Activated CD4-positive, alpha-beta T cell treated with anti-CD3 and anti-CD28 coated beads, Interleukin-2, amount 10 ng/mL, durations not matched to agents 7 days and 5 days (primary cell): ENCODE measurements at places on chromosomes 12 and 14. TPM values are rescaled to one million over a fixed set of nuclear protein-coding genes. Genes with fewer than 3 reads are reported as not detected.

DNA sequence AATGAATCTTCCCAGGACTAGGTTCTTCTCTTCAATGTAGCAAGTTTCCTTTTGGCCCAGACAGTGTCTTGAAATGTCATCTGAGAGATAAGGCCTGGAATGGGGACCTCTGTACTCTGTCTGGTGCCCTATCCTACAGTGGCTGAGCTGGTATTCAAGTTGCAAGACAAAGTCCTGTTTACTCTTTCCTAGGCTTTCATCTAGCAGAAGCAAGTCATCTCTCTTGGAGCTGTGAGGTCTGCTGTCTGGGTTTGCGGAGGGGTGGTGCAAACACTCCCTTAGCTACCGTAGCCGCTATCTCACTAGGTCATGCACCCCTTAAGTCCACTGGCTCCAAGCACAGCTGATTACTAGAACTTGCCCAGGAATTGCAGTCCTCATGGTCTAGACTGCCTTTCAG lies 149.7 kb upstream of the SLC16A7 start:
- no peak for DNase-seq

GRCh38 chr14:37746140-37746832 lies 150.9 kb downstream of the TTC6 start:
- DNase-seq: no peak

DNA sequence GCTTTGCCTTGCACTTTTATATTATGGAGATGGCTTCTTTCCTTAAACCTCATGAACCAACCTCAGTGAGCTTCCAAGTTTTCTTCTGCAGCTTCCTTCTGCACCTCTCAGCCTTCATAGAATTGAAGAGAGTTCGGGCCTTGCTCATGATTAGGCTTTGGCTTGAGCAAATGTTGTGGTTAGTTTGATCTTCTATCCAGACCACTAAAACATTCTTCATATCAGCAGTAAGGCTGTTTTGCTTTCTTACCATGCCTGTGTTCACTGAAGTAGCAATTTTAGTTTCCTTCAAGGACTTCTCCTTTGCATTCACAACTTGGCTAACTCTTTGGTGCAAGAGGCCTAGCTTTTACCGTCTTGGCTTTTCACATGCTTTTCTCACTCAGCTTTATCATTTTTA lies 125.4 kb downstream of the SNAPC1 start:
- DNase-seq: no peak

DNA sequence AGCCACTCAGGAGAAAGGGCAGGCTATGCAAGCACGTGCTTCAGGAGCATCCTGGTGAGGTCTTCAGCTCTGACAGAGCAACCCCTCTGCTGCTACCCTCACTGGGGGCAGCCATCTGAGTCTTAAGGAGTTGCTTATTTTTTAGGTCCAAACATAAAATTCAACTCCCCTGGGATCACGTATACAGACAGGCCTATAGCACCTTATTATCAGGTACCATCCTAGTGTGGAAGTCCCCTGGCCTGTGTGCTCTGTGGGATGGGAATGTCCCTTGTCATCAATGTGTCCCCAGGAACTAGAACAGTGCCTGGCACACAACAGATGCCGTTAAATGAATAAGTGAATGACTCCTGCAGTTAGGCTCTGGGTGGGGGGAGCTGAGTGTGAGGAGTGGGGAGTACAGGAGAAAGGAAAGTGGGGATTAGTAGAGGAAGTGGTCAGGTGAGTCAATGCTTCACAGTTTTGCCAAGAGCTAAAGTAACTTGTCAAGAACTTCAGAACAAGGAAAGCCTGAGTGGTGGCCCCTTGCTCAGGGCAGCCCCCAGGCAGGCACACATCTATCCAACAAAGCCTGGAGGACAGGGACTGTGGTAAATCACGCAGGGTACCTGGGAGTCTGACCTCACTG lies 33.5 kb downstream of the DAD1 start:
- DNase-seq: peak; percentile 61

- no peak for DNase-seq
Measured at GRCh38 chr12:131831635-131832041, 3.4 kb downstream of the MMP17 start.

KLRD1 gene
- 0.27 TPM for total RNA-seq

IL22 gene
- 0.69 TPM for total RNA-seq

GRCh38 chr12:83349907-83350611 lies 663.4 kb downstream of the TMTC2 start:
- no peak for DNase-seq

HRK gene
- not detected for total RNA-seq

DNA sequence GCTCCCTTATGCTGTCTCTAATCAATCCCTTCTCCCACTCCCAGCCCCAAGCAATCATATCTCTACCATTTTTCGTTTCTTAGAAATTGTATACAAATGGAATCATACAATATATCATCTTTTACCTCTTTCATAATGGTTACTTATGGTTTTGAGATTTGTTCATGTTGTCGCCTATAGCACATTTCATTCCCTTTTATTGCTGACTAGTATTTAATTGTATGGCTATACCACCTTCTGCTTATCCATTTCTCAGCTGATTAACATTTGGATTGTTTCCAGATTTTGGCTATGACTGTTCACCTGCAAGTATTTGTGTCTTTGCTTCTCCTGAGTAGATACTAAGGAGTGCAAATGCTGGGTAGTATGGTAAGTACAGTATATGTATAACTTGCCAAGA lies 36.7 kb upstream of the GRIN2B start:
- DNase-seq: no peak

MIP gene
- total RNA-seq: not detected

LRRC10 gene
- total RNA-seq: not detected

KLRG1 gene
- total RNA-seq: 3.0 TPM

DNA sequence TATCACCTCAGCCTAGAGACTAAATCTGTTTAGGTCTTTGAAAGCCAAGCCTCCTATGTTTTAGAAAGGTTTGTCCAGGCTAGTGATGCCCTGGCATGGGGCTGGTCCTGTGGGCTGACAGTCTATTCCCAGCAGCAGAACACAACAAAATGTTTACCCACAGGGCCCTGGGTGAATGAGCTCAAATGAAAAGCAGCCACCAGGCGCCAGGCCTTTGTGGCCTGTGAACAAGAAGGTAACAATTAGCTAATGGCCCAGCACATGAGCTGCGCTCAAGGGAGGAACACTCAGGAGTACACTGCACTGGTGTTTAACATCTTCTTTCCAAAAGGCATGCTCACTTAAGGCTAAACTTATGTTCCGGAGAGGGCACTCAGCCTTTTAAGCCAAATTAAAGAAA lies 202.2 kb downstream of the MON2 start:
- no peak for DNase-seq

DNA sequence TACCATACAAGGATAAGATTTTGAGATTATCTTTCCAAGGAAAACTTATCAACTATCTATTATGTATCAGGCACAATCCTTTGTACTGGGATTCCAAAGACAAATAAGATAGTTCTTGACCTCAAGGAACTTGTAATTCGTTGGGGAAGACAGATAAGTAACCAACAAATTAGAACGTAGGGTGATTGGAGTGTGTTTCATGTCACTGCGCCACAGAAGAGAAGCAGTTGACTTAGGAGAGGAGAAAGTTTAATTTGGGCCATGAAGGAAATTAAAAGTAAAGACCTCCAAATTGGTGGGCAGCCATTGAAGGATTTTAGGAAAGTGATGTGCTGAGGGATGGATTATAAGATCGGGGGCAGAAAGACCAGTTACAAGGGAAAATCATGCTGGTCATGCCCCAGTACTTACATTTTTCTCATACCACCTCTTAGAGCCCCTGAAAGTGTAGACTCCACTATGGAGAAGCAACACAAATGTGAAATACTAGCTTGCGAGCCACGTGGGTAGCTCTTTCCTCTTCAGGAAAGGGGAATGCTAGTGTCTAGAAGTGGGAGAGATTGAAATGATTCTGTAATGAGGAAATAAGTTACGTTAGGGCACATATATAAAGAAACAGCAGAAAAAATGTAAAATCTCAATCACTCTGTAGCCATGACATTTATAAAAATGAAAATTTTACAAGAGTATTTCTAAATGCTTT lies 148.7 kb downstream of the ETV6 start:
- no peak for DNase-seq

RHEBL1 gene
- total RNA-seq: 6.4 TPM

- no peak for DNase-seq
Measured at GRCh38 chr12:119661882-119662281, 6.1 kb upstream of the PRKAB1 start.

- DNase-seq: no peak
Measured at GRCh38 chr12:128942960-128943477, 89.7 kb downstream of the GLT1D1 start.

GRCh38 chr12:95573951-95574576 lies 22.8 kb upstream of the USP44 start:
- DNase-seq: no peak

MORN3 gene
- 3.0 TPM for total RNA-seq

STYX gene
- total RNA-seq: 24.4 TPM

- DNase-seq: no peak
Measured at GRCh38 chr12:1798641-1799020, 21.7 kb upstream of the LRTM2 start.

GRCh38 chr14:51783765-51784164 lies 76.6 kb upstream of the GNG2 start:
- no peak for DNase-seq

GRCh38 chr14:31945701-31946100 lies 131.4 kb upstream of the ARHGAP5 start:
- DNase-seq: no peak

DNA sequence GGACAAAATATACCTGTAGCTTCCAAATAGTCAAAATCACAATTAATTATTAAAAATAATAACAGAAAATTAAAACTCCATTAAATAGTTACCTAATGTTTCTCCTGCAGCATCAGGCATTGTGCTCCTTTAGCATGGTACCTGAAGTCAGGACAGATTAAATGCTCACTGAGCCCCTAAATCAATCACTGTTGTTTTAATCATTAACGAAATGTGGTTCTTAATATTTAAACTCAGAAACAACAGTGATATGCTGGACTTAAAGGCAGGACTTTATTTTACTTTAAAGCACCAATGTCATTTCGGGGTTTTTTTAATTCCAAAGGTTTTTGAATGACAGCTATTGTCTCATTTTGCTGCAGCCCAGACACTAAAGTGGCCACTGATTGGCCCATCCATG lies 2.0 kb upstream of the BMP4 start:
- no peak for DNase-seq

DNA sequence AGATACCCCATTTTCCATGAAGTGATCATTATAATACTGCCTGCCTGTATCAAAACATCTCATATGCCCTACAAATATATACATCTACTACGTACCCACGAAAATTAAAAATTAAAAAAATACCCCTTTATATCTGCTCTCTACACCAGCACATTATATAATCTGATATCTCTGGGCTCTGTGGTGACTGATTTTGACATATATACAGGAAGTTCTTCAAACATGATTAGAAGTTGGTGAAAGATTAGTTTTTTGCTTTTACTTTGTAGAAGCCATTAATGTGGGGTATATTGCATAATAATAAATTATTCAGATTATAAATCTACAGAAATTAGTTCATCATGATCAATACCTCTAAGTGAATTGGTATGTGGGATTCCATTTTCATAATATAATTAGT lies 126.7 kb upstream of the MDM1 start:
- no peak for DNase-seq

FSCB gene
- total RNA-seq: not detected

DNA sequence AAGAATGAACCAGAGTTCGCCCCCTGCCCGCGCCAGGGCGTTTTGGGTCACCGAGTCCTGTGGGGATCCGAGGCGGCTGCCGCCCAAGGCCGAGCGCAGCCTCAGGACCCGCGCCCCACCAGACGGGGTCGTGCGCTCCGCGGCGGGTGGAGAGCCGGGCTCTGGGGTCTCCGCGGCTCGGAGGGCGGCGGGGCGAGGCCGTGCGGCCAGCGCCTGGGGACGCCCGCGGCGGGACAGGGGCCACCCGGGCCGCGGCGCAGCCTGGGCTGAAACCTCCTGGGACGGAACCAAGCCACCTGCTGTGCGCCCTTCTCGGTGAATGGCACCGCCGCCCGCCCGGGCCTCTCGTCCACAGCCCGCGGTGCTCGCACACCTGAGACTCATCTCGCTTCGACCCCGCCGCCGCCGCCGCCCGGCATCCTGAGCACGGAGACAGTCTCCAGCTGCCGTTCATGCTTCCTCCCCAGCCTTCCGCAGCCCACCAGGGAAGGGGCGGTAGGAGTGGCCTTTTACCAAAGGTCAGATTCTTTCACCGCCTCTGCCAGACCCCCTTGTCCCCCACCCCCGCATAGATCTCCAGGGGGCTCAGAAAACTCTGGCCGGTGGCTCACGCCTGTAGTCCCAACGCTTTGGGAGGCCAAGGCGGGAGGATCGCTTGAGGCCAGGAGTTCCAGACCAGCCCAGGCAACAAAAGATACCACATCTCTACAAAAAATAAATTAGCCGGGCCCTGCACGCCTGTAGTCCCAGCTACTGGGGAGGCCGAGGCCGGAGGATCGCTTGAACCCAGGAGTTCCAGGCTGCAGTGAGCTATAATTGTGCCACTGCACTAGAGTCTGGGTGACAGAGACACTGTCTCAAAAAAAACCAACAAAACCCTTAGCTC lies 901 bp downstream of the B3GNT4 start:
- no peak for DNase-seq

HNF1A gene
- not detected for total RNA-seq

TSHR gene
- total RNA-seq: 0.82 TPM

- DNase-seq: no peak
Measured at GRCh38 chr14:60356906-60357550, 108.0 kb downstream of the PPM1A start.

PROX2 gene
- total RNA-seq: not detected

GRCh38 chr12:14834509-14834908 lies 8.8 kb downstream of the ART4 start:
- DNase-seq: no peak

PZP gene
- not detected for total RNA-seq

- peak; percentile 46 for DNase-seq
Measured at GRCh38 chr14:92352158-92352985, 29.4 kb downstream of the SLC24A4 start.

GRCh38 chr12:54394281-54394719 lies 9.8 kb upstream of the ZNF385A start:
- peak; percentile 40 for DNase-seq

DNA sequence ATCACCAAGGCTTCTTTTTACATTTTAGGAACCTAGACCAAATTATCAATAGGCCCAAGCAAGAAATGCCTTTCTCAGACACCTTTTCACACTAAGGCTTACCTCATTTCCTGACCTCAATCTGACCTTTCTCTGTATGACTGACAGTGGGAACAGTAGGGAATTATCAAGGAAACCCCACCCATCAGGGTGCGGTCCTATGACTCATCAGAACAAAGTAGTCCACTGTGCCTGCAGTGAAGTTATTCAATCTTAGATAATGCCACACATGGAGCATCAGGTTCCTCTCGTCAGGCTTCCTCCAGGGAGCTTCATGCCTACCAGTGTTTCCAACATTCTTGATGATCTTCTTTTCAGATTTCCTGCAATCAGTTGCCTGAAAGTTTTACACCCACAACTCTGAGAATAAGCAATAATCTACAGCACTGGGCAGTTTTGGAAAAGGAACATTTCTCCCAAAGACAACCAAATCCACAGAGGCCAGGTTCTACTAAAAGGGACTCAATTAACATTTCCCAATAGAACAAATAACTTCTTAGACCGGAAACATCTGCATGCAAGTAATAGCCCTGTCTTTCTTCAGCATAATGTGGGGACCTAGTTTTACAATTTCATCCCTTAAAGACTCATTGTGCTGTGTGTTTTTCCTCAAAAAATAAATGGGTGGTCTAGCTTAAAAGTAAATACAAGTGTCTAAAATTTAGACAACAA lies 35.9 kb upstream of the TMTC2 start:
- DNase-seq: no peak
